ENCODE measurements at places on chromosomes 16 and 17. TPM values are rescaled to one million over a fixed set of nuclear protein-coding genes. Genes with fewer than 3 reads are reported as not detected.

Gene GAS7
- 9.7 TPM for total RNA-seq

Gene TEKT3
- total RNA-seq, result 0.38 TPM

Gene NOL11
- total RNA-seq, result 72.4 TPM

DNA sequence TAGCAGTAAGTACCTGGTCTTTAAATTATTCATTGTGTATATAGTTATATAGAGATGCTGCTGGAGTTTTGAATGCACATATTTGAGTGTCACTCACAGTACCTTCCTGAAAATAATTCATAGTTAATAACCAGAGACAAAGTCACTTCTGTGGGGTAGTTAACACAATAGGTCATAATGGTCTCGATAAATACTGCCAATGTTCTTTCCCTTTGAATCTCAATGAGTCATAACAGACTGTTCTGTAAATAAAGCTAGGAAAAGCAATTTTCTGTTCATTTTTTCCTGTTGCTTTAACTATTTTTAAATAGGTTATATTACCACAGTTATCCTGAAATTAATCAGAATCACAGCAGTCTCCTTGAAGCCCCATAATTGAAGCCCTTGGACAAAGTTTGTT lies 87.2 kb downstream of the MAP2K4 start:
- no peak for DNase-seq

DNA sequence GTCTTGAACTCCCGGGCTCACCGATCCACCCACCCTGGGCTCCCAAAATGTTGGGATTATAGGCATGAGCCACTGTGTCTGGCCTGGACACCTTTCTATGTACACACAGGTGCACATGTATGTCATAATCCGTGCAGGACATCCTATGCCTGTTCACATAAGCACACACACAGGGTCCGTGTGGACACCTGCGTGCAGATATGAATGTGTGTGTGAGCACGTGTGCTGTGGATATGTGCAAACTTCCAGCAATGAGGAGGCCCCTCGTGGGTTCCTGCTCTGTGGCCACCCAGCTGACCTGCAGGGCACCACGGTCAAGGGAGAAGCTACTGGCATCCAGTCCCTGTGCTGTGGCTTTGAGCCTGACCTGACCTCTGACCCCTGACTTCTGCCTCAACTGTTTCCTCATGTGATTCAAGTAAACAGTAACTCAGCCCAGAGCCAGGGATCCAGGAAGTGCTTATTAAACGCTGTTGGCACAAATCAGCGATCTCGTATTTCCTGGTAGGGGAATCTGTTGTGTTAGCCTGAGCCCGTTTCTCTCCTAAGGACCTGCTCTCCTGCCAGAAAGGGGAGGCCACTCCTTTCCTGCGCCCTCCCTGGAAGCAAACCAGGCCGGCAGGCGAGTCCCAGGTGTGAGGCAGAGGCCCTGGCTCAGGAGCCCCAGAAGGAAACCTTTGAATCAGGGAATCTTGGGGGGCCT lies 6.5 kb downstream of the CPNE7 start:
- DNase-seq, result no peak

- no peak for DNase-seq
These were observed 37.8 kb downstream of the CYB5D2 start for GRCh38 chr17:4180791-4181190.

GRCh38 chr16:66728117-66728787 lies 23.2 kb downstream of the DYNC1LI2 start:
- DNase-seq, result no peak

DNA sequence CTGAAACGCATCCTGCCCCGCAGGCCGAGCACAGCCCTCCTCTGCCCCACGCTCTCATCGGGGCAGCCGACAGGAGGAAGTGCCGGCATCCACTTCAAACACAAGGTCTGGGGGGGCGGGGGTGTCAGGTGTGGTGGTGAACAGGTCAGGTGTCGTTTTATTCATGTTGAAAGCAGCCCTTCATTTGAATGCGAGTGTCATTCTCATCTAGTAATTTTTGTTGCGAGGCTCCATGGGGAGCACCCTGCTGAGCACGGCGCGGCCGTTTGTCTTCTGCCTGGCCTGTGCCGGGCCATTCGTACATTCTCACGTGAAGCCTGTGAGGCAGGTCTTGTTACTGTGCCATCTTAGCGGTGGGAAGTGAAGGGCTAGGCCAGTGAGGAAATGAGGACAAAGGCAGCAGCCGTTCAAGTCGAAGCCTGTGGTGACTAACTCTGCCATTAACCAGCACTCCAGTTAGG lies 1.9 kb downstream of the ACSF3 start:
- DNase-seq, result no peak

DNA sequence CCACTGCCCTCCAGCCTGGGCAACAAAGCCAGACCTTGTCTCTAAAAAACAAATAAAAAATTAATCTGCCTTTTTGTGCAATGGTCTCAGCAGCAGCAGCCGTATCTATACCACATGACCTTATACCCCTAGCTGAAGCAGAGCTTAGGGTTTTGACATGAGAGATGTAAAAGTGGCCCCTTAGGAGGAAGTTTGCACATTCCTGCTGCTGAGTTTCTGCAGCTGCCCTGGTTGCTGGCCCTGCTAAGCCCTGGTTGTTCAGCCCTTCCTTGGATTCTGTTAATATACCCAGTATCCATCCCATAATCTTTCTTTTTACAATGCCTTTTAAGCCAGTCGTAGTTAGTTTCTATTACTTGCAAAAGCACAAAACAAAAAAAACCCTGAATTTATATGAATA lies 33.0 kb upstream of the PRKCB start:
- DNase-seq, result no peak

DNA sequence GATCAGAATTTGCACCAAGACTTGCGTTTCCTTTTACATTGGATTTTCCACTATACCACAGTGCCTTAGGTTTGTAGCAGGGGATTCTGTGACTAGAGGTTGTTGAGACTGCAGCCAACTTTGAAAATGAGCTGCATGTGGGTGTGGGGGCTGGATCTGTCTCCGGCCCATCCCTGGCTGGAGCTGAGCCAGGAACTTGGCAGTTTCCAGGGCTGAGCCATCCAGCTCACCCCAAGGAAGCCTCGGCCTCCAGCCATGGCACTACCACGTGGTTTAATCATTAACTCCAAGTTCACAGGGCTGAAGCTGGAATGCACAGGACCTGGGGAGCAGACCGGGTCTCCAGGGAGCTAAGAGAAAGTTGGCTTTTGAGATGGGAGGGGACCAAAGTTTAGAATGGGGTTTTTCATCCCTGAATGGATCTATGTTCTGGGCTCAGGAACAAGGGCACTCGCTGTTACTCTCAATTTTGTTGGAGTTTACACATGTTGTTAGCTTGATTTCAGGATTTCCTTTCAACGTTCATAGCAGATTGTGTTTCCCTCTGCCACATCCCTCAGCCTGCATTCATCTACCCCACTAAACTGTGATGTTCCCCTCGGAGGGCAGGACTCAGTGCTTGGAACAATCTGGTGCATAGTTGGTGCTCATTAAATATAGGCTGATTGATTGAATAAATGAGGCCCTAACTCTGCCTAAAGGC lies 42.3 kb upstream of the HNF1B start:
- DNase-seq, result no peak
